ENCODE measurements at places on chromosomes 6 and 20. TPM values are rescaled to one million over a fixed set of nuclear protein-coding genes. Genes with fewer than 3 reads are reported as not detected.

The SIGLEC1 gene
- not detected for total RNA-seq

The ZBTB24 gene
- total RNA-seq, result 4.1 TPM

The CRYBG1 gene
- total RNA-seq, result 7.6 TPM

The SNAP25 gene
- total RNA-seq, result not detected

The CTCFL gene
- not detected for total RNA-seq

The PSORS1C2 gene
- total RNA-seq, result not detected

The C2 gene
- total RNA-seq, result not detected

The GJA10 gene
- not detected for total RNA-seq

The ZNF184 gene
- 4.4 TPM for total RNA-seq

The CALHM4 gene
- 0.13 TPM for total RNA-seq

The KIF13A gene
- total RNA-seq, result 29.8 TPM

The SOBP gene
- 2.5 TPM for total RNA-seq

The C6orf52 gene
- 0.25 TPM for total RNA-seq
